ENCODE measurements at places on chromosomes 11 and 22.

- no peak for DNase-seq
Measured at GRCh38 chr22:44595841-44596341, 97.9 kb upstream of the RTL6 start.

DNA sequence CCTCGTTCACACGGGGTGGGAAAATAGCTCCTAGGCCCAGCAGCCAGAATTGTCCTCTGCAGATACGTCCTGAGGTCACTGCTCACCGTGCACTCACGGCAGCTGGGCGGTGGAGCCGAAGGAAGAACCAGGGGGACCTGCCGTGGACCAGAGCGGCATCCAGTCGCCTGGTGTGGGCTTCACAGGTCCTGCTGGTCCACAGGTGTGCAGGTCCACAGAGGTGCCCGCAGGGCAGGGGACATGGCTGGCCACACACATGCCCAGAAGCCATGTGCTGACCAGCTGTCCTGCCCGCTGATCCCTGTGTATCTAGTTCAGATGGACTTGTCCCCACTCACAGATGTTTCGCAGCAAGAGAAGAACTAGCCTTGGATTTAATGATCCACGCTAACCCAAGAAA is 10.6 kb upstream of the PKP3 start:
- DNase-seq: no peak

DNA sequence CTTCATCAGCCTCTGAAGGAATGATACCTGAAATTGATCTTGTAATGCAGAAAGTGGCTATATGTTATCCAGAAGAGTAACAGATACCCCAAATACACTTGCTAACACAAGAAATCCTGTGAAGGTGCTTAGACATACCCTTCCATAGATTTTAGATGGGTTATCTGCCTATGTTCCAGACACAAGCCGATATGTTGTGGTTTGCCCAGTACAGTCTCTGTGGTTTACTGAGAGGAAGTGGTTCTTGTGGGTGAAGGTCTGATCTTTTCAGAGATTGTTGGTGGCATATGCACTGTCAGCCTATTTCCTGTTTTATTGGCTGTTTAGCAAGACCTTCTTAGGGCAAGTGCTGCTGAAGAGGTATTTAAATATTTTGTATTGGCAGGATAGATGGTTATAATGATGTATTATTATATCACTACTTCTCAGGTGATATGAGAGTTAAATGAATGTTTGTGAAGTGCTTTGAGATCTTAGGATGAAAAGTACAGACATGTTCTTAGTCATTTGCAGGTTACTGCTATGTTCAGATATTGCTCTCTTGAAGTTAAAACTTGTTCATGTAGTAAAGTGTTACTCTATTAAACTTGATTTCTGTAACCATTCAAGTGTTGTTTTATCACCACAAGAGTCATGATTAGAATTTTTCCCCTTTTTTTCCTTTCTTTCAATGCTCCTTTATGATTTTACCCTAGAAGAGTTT is 8.2 kb downstream of the ARHGEF12 start:
- DNase-seq: no peak

DNA sequence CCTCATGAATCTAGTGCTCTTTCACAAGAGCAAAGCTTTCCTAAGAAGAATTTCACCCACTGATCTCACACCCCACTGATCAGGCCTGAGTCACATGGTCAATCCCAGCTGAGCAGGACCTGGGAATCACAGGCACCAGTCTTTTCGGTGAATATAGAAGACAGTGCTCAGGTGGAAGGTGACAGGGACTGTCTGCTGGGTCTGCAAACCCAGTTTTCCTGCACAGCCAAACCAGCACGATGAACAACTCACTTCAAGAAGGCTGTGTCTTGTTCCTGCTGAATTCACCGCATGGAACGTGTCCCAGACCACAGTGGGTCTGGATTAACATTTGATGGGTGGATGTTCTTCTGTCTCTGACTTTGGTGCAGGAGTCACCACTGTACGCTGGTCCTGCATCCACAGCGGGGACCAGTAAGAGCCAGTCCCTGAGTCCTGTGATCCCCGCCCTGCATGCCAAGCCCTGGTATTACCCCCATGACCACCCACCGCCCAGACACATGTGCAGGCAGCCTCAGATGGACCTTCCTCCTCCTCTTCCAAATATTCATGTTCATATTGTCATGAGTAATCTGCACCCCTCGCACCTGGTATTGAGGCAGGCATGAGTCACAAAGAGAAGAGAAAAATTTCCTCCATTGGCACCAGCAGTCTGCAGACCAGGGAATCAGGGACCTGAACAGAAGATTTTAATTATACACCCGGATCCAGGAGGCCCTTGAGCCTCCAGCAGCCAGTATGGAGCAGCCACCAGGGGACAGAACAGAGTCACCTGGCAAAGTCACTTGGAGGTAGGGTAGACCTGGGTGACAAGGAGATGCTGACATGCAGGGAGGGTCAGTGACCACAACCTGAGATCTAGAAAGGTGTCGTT is 8.6 kb upstream of the IGLL5 start:
- no peak for DNase-seq

DNA sequence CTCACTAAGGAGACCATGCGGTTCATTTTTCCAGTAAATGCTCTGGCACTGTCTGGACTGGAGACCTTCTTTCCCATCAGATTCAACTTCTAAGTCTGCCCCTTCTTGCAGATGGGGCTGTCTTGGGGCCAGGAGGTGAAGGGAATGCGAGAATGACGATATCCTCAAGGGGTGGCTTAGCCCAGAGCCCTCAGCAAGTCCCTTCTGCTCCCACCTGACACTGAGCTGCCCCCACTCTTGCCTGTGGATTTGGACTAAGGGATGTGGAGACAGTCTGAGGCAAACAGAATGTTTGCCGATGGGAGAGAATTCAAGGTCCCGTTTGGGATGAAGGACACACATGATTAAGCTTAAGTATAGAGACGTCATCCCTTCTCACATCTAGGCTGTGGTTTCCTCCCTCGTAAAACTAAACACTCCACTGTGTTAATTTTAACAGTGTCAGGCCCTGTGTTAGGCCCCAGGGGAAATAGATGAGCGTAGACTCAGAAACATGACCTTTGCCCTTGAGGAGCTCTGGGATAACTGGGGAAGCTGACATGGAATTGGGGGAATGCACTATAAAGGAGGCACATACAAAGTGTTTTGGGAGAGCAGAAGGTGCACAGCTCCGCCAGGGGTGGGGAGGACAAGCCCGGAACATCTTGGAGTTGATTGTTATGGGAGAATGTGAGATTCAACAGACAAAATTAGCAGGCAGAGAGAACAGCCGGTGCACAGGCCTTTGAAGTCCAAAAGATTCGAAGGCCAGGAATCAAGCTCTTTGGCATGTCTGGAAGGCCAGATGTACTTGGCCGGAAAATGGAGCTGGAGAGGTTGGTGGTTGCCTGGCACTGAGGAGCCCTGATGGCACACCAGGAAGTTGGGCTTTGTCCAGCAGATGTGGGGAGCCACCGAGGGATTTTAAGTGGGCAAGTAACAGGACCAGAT is 71.6 kb downstream of the ST3GAL4 start:
- DNase-seq: no peak

DNA sequence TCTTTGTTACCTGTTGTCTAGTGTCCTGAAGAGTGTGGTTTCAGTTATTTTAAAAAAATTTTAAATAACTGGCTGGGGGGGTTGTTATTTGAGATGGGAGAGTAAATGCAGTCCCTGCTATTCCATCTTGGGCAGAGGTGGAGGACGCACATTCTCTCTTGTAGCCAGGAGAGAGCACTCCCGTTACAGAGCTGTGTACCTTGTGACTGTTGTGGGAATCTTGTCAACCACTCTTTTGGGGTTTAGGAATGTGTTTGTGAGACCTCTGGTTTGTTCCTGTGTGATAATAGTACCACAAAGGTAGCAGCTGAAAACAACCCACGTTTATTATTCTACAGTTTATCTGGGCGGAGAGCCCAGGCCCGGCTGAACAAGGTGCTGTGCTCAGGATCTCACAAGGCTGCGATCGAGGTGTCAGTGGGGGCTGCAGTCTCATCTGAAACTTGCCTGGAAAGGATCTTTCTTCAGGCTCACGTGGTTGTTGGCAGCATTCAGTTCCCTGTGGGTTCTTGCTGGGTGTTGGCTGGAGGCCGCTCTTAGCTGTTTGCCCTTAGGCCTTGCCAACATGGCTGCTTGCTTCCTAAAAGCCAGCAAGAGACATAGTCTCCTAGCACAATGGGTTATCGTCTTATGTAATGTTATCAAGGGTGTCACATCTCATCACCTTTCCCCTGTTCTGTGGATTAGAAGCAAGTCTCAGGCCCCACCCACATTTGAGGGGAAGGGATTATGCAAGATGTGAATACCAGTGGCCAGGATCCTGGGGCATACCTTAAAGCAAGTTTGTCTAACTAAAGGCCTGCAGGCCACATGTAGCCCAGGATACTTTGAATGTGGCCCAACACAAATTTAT is 20.6 kb downstream of the IGHMBP2 start:
- DNase-seq: no peak

- no peak for DNase-seq
Measured at GRCh38 chr11:64036087-64037026, 626 bp downstream of the FLRT1 start.

DNA sequence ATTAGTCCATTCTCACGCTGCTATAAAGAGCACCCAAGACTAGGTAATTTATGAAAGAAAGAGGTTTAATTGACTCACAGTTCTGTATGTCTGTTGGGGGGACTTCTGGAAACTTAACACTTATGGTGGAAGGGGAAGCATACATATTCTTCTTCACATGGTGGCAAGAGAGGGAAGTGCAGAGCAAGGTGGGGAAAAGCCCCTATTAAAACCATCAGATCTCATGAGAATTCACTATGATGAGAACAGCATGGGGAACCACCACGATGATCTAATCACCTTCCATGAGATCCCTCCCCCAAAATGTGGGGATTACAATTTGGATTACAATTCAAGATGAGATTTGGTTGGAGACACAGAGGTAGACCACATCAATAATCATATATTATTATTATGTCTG is 25.7 kb downstream of the CEP57 start:
- no peak for DNase-seq

GRCh38 chr11:35347173-35347878 is 72.0 kb downstream of the SLC1A2 start:
- no peak for DNase-seq

DNA sequence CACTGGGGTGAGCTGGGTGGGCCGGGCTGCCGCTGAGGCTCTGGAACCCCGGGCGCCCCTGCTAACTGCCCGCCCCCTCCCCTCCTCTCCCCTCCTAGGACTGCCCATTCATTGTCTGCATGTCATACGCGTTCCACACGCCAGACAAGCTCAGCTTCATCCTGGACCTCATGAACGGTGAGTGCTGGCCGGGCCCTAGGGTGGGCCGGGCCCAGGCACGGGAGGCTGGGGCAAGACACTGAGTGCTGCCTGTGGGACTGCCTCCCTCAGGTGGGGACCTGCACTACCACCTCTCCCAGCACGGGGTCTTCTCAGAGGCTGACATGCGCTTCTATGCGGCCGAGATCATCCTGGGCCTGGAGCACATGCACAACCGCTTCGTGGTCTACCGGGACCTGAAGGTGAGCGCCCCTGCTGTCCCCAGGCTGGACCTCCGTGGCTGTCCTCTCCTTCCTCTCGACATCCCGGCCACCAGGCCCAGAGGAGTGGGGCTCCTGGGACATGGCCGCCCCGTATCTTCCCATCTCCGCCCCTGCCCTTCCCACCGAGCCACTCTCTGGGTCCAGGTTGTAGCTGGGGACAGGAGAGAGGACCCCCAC is 7.5 kb upstream of the ANKRD13D start:
- no peak for DNase-seq

DNA sequence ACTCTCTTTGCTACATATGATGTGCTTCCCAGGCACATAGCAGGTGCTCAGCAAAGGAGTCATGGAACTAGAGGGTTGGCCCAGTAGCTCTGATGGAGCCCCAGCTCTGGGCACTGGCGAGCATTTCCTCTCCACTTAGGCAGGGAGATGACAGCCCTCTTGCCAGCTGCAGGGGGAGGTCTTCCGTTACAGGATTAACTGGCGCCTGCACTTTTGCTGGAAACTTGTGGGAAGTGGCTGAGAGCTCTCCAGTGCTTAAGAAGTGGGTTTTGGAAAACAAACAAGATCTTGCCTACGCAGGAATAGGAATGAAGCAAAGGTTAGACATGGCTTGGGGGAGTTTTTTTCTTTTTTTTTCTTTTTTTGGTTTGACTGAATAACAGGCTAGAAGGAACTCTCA is 75.5 kb downstream of the MICAL2 start:
- no peak for DNase-seq

GRCh38 chr11:64165481-64165841 is 452 bp downstream of the MACROD1 start:
- DNase-seq: no peak

GRCh38 chr22:35552196-35552842 is 11.7 kb downstream of the RASD2 start:
- peak; percentile 59 for DNase-seq

DNA sequence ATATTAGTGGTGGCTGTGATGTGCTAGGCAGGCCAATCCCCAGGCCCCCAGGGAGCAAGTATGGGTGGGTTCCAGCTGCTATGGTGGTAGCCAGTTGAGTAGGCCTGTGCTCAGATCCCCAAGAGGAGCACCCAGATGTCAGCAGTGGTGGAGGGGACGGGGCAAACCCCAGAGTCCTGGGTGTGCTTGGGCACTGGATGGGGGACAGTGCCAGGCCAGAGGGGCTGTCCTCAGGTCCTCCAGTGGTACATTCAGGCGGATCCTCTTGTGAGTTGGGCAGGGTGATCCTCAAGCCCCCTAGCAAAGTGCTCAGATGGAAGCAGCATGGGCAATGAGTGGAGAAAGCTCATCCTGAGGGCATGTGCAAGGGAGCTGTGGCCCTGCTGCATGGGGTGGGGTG is 26.0 kb downstream of the CFAP300 start:
- no peak for DNase-seq

GRCh38 chr22:49404576-49405241 is 423.0 kb downstream of the BRD1 start:
- DNase-seq: no peak

- no peak for DNase-seq
Measured at GRCh38 chr11:95793116-95793515, 2.8 kb downstream of the CEP57 start.

GRCh38 chr11:126082251-126083109 is 19.8 kb upstream of the CDON start:
- DNase-seq: no peak

GRCh38 chr11:134026655-134027343 is 42.1 kb upstream of the JAM3 start:
- no peak for DNase-seq

- no peak for DNase-seq
Measured at GRCh38 chr11:46659908-46660307, 40.5 kb downstream of the ARHGAP1 start.

- DNase-seq: no peak
Measured at GRCh38 chr11:86143087-86144030, 74.5 kb upstream of the PICALM start.

GRCh38 chr11:58490827-58491226 is 17.1 kb downstream of the OR5B21 start:
- DNase-seq: no peak

- no peak for DNase-seq
Measured at GRCh38 chr11:28146123-28146751, 38.0 kb downstream of the METTL15 start.

- no peak for DNase-seq
Measured at GRCh38 chr11:77101043-77101537, 1.6 kb upstream of the OMP start.

- DNase-seq: no peak
Measured at GRCh38 chr11:12944889-12945288, 64.2 kb upstream of the RASSF10 start.

GRCh38 chr11:8126649-8127289 is 42.1 kb downstream of the RIC3 start:
- no peak for DNase-seq
